ENCODE measurements at places on chromosomes 16 and 17.

GRCh38 chr17:68102318-68102758 lies 66.8 kb downstream of the KPNA2 start:
- no peak for DNase-seq

DNA sequence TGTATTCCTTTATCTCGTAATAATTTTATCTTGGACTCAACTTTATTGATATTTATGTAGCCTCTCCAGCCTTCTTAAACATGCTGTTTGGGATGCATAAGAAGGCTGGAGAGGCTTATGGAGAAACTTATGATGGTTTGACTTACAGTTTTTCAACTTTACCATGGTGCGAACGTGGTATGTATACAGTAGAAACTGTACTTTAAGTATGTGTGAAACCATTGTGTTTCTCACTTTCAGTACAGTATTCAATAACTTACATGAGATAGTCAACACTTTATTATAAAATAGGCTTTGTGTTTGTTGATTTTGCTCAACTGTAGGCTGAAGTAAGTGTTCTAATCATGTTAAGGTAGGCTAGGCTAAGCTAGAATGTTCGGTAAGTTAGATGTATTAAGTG lies 206.8 kb downstream of the SEC14L1 start:
- DNase-seq = no peak

DNA sequence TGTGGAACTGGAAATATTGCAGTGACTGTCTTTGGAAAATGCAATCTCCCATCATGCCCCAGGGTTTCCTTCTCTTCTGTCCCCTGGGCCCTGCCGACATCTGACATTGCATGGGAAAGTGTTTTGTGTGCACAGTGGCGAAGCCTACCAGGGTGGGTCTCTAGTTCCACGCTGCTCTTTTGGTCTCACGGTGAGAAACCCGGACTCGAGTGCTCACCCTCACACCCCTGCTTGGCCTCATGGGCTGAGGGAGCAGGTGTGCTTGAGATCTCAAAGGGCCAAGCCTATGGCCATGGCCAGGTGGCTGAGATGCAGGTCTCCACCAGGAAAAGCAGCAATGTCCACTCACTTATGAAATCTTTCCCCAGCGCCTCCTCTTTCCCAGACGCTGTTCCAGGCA lies 32.0 kb downstream of the SPNS3 start:
- no peak for DNase-seq

DNA sequence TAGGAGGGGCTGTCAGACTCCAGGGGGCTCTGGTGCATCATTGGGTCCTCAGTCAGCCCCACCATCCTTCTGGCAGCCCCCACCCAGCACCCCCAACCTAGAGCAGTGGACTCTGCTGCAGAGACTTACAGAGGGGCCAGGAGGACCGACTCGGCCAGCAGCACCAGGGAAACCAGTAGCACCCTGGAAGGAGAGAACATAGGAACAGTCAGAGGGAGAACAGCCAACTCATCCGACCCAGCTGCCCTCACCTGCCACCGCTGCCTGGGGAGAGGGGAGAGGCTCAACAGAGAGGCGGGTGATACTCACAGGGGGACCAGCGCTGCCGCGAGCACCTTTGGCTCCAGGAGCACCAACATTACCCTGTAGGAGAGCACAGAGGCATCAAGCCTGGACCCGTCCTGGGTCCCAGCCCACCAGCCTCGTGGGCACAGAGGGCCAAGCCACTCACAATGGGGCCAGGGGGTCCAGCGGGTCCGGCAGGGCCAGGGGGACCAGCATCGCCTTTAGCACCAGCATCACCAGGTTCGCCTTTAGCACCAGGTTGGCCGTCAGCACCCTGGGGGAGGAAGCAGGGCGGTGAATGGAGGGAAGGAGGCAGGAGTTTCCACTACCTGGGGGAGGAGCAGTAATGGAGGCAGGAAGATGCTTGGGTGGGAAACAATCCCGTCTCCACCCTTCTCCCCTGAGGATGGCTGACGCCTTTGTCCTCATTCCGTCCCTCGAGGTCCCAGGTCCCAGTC lies 11.7 kb downstream of the COL1A1 start:
- DNase-seq = no peak

GRCh38 chr16:60945225-60945624 lies 1091.0 kb downstream of the CDH8 start:
- DNase-seq = no peak
